ENCODE measurements at places on chromosomes 7 and 10.

GRCh38 chr10:25327273-25327672 lies 152.5 kb downstream of the GPR158 start:
- no peaks in the 10 kb centered on the region for H3K4me1 ChIP-seq
- no peaks in the 10 kb centered on the region for H3K27me3 ChIP-seq
- H3K36me3 ChIP-seq, result no peaks in the 10 kb centered on the region
- no peak overlapping the region for H3K4me3 ChIP-seq

DNA sequence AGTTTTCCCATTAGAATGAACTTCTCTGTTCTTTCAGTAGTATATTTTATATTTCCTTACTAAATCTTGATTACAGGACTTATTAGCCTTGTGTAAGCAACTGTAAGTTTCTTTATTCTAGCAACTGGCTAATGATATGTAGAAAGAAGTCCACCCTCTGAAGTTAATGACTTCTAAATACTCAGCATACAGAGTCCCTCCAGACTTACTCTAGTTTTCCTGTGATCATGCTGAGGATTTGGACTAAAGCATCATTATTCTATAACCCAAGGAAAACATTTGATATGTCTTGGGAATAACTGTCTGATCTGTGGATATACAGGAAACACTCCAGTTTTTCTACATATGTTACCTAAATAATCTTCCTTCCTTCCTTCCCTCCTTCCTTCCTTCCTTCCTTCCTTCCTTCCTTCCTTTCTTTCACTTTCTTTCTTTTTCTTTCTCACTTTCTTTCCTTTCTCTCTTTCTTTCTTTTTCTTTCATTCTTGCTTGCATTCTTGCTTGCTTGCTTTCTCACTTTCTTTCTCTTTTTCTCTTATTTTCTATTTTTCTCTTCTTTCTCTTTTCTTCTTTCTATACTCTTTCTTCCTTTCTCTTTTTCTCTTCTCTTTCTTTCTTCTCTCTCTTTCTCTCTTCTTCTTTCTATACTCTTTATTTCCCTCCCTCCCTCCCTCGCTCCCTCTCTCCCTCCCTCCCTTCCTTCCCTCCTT lies 297.6 kb upstream of the MTPN start:
- H3K27ac ChIP-seq, result no peak overlapping the region
- DNase-seq, result no peak
- no peaks in the 10 kb centered on the region for H3K27me3 ChIP-seq
- no peaks in the 10 kb centered on the region for H3K4me1 ChIP-seq

DNA sequence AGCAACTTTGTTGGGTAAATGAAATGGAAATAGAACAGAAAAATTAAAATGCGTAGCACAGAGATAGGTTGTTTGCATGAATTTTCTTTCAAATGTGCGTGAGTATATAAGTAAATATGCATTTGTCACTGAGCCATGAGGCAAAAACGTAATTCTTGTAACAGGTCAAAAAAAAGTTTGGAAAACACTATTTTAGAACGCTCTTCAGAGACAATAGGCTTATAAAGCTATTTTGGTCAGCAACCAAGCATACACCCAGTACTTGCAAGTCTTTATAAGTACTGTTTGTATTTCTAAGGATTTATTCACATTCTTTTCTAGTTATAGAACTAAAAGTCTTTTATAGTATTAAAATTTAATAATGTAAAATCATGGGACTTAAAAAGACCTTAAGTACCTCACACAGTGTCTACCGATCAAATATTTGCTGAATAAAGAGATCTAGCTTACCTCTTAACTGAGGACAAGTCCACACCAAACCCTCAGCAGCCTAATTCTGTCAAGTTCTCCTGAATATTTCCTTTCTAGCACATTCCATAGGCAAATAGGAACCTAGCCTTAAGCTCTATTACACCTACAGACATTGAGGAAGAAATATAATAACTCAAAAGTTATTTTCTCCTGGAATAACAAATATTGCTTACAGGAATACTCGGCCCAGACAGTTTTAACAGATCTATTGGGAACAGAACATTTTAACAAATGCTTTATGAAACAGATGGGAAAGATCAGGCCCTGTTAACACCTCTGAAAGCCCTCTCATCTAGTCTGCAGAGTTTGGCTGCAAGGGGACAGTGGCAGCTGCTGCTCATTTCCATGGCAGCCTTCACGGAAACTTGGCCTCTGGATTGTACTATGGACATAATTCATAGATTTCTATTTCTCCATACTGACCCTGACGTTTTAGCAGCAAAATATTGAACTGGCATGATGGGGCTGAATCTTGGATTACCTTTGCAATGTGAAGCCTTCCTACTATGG lies 8.8 kb downstream of the CRPPA start:
- H3K4me3 ChIP-seq, result no peak overlapping the region
- no peaks in the 10 kb centered on the region for H3K27me3 ChIP-seq
- H3K36me3 ChIP-seq, result no peaks in the 10 kb centered on the region
- no peak overlapping the region for H3K27ac ChIP-seq
- DNase-seq, result no peak
- H3K4me1 ChIP-seq, result no peaks in the 10 kb centered on the region

- H3K27me3 ChIP-seq, result no peaks in the 10 kb centered on the region
- DNase-seq, result no peak
- no peaks in the 10 kb centered on the region for H3K36me3 ChIP-seq
- H3K27ac ChIP-seq, result no peak overlapping the region
Measured at GRCh38 chr10:102951316-102951715, 33.2 kb downstream of the CNNM2 start.

GRCh38 chr7:1616741-1617140 lies 46.9 kb upstream of the PSMG3 start:
- H3K27me3 ChIP-seq, result peaks cover 20% of the 10 kb centered on the region
- H3K36me3 ChIP-seq, result no peaks in the 10 kb centered on the region
- no peak overlapping the region for H3K27ac ChIP-seq
- no peak for DNase-seq
- H3K4me1 ChIP-seq, result no peaks in the 10 kb centered on the region
- H3K4me3 ChIP-seq, result no peak overlapping the region

GRCh38 chr7:24133691-24134090 lies 150.3 kb upstream of the NPY start:
- no peaks in the 10 kb centered on the region for H3K27me3 ChIP-seq
- H3K4me1 ChIP-seq, result no peaks in the 10 kb centered on the region
- DNase-seq, result no peak
- H3K36me3 ChIP-seq, result no peaks in the 10 kb centered on the region
- no peak overlapping the region for H3K4me3 ChIP-seq

- no peaks in the 10 kb centered on the region for H3K36me3 ChIP-seq
- no peak overlapping the region for H3K4me3 ChIP-seq
- H3K27ac ChIP-seq, result no peak overlapping the region
- H3K4me1 ChIP-seq, result no peaks in the 10 kb centered on the region
- no peaks in the 10 kb centered on the region for H3K27me3 ChIP-seq
- no peak for DNase-seq
Measured at GRCh38 chr7:51455086-51455485, 138.5 kb upstream of the COBL start.

- H3K4me3 ChIP-seq, result no peak overlapping the region
- DNase-seq, result no peak
- no peak overlapping the region for H3K27ac ChIP-seq
Measured at GRCh38 chr7:44154703-44155102, 13.6 kb upstream of the MYL7 start.

GRCh38 chr10:58010073-58010702 lies 257.5 kb downstream of the IPMK start:
- no peaks in the 10 kb centered on the region for H3K36me3 ChIP-seq
- no peak overlapping the region for H3K4me3 ChIP-seq
- no peaks in the 10 kb centered on the region for H3K27me3 ChIP-seq
- no peaks in the 10 kb centered on the region for H3K4me1 ChIP-seq

DNA sequence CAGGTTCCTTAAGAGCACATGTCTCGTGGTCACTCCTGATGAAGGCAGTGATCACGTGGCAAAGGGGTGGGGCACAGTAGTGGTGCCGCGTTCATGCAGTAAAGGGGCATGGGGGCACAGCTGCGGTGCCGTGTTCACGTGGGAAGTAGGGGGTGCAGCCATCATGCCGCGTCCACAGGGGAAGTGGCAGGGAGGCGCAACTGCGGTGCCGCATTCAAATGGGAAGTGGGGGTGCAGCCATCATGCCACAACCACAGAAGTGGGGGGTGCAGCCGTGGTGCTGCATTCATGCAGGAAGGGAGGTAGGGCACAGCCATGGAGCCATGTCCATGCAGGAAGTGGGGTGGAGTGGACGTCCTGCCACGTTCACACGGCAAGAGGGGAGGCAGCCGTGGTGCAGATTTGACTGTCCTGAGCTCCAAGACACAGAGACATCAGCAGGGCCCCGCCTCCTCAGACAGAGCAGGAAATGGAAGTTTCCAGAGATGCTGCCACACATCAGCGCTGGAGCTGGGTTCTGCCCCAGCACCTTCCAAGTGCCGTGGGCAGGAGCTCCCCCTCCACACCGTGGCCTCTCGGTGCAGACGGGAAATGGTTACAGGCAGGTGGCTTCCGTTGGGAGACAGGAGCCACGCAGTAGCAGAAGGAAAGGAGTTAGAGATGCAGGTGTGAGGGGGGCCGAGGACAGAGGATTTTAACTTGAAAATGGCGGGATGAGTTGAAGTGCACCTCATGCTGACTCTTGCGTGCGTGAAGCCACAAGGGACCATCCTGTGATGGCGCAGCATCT lies 95.0 kb upstream of the DDC start:
- H3K27ac ChIP-seq, result no peak overlapping the region
- no peaks in the 10 kb centered on the region for H3K27me3 ChIP-seq
- DNase-seq, result no peak
- H3K4me3 ChIP-seq, result no peak overlapping the region
